ENCODE measurements at places on chromosomes 16 and 17.
A peak's percentile ranks its signal among the peaks of the same experiment; 100 is the strongest.

- DNase-seq, result peak; percentile 27
Measured at GRCh38 chr16:28863929-28864793, 518 bp downstream of the SH2B1 start.

DNA sequence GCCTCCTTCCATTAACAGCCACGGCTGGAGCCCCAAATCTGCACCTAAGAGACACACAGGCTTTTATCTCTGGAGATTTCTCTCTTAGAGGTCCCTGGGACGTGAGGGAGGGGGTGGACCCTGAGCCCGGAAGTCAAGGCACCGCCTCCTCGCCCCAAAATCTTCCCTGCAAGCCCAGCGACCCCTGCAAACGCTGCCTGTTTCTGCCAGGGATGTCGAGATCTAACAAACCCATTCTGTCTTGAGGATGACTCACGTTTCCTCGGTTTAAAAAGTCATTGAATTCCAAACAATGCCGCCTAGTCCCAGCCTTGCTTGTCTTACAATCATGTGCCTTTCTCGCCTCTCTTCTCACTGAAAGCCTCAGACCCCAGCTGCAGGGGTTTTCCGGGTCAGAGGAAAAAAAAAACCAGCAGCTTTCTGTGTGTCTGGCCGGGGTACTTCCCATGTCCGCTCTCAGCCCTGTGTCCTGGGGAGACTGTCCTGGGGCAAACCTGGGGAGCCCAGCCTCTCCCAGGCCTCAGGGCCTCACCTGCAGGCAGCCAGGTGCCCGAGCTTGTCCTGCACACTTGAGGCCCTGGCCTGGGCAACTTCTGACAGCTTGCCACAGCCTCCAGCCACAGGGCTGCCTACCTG is 15.4 kb downstream of the ARL2BP start:
- no peak for DNase-seq

DNA sequence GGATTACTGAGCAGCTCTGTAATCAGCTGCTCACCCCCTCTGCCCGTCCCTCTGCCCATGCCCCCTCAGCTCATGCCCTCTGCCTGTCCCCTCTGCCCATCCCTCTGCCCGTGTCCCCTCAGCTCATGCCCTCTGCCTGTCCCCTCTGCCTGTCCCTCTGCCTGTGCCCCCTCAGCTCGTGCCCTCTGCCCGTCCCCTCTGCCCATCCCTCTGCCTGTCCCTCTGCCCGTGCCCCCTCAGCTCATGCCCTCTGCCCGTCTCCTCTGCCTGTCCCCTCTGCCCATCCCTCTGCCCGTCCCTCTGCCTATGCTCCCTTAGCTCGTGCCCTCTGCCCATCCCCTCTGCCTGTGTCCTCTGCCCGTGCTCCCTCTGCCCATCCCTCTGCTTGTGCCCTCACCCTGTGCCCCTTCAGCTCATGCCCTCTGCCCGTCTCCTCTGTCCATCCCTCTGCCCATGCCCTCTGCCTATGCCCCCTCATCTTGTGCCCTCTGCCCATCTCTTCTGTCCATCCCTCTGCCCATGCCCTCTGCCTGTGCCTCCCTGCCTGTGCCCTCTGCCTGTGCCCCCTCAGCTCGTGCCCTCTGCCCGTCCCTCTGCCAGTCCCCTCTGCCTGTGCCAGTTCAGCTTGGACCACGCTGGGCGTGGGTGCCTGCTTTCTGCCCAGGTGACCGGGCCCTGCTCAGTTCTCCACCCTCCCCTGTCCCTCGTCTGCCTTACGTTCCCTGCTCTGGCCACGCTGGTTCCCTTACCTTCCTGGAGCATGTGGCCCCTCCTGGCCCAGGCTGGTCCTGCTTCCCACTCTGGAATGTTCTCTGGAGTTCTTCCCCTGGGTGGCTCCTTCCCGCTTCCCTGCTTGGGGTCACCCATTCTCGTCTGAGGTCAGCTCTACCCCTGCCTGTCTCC is 97.6 kb downstream of the NPIPB11 start:
- no peak for DNase-seq

- DNase-seq, result no peak
Measured at GRCh38 chr16:49560004-49560830, 186.6 kb downstream of the C16orf78 start.

DNA sequence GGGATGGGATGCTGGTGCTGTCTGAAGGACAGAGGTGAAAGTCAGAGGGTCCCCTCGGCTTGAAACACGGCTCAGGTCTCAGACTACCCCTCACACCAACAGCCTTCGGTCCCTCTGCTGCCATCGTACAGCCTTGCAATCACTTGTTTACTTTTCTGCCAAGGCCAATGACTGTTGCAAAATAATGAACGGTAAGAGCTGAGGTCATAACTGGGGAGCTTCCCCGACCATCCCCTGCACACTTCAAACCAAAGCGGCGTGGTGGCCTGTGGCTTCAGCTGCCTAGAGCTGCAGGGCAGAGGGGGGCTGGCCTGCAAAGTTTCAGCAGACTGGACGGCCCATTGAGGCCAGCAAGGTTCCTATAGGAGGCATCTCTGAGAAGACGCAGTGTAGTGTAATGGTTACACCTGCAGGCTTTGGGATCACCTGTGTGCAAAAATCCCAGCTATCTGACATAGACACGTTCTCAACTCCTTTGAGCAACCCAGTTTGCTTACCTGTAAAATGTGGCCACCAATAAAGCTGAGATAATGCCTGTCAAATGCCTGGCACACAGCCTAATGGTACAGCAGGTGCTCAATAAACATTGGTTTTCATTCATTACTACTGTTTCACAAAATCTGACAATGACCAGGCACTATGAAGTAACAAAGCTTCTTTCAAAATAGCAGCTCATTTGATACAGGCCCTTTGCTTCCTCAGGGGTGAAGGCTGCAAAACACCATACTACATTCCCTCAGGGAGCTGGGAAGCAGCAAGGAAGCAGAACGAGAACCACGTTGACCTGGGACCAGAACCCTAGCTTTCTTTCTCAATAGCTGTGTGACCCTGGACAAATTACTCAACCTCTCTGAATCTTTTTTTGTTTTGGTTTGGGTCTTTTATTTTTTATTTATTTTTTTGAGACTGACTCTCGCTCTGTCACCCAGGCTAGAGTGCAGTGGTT is 5.0 kb downstream of the PAM16 start:
- DNase-seq, result no peak

Measured in central memory CD4-positive, alpha-beta T cell (primary cell).